ENCODE measurements at places on chromosomes 13 and 19.

- no peak for DNase-seq
These were observed 43.0 kb upstream of the C13orf42 start for GRCh38 chr13:51154029-51154555.

- DNase-seq: no peak
These were observed 1387.8 kb upstream of the ATXN8OS start for GRCh38 chr13:68719815-68720214.

DNA sequence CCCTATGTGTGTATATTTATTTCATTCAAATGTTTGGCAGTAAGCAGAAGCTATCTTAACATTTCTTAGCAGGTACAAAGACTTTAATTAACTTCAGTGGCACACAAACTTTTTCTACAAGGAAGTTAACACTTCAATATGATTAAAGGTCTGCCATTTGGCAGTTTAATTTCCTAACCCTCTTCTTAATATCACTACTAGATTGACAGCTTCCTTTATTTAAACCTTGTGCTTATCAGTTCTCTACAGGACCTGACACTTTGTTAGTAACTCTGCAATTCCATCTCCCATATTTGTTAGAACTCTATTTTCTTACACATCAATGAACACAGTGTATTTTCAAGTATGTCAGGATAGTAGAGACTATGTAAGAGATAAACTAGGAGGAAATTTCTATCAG is 152.4 kb upstream of the ATXN8OS start:
- DNase-seq: no peak

GRCh38 chr19:3467437-3468198 is 12.7 kb downstream of the SMIM24 start:
- DNase-seq: no peak

DNA sequence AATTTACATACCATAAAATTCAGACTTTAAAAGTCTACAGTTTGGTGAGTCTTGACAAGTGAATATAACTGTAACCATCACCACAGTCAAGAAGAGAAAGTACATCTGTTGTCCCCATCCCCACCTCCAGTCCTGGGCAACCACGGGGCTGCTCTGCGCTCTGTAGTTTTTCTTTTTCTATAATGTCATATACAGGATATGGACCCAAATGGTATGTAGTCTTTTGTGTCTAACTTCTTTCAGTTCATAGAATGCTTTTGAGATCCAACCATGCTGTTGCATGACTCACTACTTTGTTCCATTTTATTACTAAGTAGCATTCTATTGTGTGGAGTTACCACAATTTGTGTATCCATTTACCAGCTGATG is 103.9 kb downstream of the DOCK9 start:
- no peak for DNase-seq

DNA sequence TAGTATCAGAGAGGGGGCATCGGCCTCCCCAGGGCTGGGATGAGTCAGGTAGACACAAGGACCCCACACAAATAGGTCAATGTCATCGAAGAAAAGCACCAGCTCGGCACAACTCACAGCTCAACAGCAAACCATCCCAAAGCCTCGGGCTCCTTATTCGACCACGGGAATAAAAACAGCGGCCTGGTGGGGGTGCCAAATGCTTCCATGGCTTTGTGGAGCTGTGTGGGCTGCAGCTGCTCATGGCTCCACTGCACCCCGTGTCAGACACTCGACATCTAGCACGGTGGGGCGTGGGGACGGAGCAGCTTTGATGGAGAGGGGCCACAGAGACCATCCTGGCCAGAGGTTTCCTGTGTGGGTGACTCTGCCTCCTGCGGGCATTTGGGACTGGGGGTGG is 212.5 kb upstream of the SOX1 start:
- no peak for DNase-seq

DNA sequence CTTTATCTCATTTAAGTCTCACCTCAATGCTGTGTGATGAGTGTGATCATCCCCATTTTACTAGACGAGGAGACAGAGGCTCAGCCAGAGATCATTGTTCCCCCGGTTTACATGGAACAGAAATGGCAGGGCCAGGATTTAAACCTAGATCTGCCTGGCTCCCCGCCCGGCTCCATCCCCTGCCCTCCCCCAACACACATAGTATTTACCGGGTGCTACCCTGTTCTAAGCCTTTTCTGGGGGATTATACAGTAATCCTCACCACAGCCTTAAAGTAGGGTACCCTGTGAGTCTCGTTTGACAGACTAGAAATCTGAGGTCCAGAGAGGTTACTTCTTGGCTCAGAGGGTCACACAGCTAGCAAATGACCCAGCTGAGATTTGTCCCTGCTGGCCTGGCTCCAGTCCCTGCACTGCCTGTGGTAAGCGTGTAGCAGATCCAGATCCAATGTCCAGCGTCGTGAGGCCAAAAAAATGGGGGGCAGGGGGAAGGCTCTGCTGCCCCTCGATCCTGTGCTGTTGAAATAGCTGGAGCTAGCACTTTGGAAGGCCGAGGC is 3.8 kb upstream of the KLC3 start:
- no peak for DNase-seq
